ENCODE measurements at places on chromosomes 5 and 9.

GRCh38 chr9:104950838-104951237 lies 22.9 kb upstream of the ABCA1 start:
- peak; percentile 16 for DNase-seq

DNA sequence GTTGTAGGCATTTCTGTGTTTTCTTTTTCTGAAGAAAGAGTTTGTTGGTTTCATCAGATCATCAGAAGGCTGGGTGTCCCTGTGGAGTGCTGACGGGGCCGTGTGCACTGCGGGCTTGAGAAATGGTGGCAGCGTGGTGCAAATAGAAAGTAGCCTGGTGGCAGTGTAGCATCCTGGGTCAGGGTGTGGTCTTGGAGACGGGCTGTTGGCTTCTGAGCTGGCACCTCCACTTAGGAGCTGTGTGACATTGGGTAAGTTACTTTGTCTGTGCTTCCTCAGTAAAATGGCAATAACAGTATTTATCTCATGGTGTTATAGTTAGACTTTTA lies 10.0 kb upstream of the NDST1 start:
- peak; percentile 64 for DNase-seq

- no peak for DNase-seq
These were observed 651.6 kb downstream of the HTR1A start for GRCh38 chr5:63310644-63311043.

GRCh38 chr9:124852121-124852828 lies 985 bp upstream of the WDR38 start:
- DNase-seq, result no peak

- DNase-seq, result no peak
These were observed 8.1 kb downstream of the ARPC5L start for GRCh38 chr9:124869986-124870560.

- DNase-seq, result no peak
These were observed 10.2 kb downstream of the ZNF169 start for GRCh38 chr9:94269264-94269663.

DNA sequence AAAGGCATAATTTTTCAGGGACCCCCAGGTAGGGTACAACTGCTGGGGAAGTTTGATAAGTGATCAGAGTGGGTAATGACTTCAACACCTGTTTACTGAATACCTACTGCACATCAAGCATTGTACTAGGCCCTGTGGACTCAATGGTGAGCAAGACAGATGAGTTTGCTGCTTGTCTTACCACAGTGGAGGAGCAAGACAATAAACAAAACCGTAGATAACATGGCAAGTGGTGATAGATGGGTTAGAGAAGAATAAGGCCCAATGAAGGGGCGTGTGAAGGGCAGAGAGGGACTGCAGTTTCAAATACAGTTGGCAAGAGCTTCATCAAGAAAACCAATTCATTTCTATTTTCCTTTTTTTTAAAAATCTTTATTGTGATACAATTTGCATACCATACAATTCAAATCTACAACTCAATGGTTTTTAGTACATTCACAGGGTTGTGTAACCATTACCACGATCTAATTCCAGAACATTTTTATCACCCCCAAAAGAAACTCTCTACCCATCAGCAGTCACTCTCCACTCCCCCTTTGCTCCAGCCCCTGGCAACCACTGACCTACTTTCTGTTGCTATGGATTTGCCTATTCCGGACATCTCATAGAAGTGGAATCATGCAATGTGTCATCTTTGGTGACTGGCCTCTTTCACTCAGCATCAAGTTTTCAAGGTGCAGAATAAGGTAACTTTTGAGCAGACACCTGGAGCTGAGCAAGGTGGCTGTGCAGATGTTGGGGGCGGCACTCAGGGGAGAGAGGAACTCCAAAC lies 31.9 kb upstream of the HAND1 start:
- DNase-seq, result no peak

GRCh38 chr5:31617867-31618266 lies 21.1 kb upstream of the PDZD2 start:
- DNase-seq, result no peak

- DNase-seq, result peak; percentile 73
These were observed 6.3 kb upstream of the MXD3 start for GRCh38 chr5:177317959-177318377.

DNA sequence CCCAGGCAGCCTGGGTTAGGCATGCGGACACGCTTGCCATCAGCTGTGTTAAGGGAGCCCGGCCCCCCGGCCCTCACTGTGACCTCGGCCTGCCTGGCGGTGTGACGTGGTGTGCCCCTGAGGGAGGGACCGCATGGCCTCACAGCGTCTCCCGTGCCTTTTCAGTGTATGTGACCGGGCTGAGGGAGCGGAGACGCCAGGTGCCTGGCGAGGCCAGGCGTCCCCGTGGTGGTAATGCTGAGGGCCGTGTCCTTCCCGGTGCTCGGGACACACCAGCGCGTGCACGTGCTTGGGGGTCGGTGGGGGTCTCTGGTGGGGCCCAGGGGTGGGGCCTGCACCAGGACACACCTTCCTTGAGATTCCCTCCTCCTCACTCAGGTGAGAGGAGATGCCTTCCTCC lies 10.9 kb downstream of the RNU6ATAC start:
- no peak for DNase-seq

GRCh38 chr5:59117320-59117719 lies 534.4 kb downstream of the RAB3C start:
- DNase-seq, result no peak

DNA sequence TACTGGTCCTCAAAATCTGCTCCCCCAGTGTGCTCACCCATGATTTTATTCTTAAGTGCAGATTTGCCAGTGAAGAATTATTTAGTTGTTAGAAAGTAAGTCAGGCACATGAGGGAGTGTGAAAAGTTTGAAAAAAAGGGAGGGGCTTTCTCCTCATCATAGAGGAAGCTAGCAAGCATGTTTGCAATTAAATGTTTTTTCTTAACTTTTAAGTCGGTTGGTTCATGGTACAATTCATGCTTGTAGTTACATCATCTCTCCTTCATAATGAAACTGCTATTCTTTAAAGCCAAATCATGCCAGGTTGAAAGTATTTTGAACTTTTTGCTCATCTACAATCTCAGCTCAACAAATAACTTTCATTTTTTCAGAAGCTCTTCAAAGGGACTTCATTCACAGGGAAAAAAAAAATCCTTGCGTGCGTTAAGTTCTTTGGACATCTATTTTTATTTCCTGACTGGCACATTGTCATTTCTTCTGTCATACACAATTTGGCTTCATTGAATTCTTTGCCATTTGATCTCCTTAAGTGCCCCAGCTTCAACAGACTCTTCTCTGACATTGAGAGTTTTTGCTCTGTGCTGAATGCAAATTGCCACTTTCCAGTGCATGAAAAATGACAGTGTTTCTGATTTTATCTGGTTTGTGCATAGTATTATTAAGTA lies 456.9 kb downstream of the TMEM232 start:
- no peak for DNase-seq

GRCh38 chr5:16600946-16601345 lies 15.9 kb downstream of the RETREG1 start:
- DNase-seq, result no peak

- DNase-seq, result no peak
These were observed 61.3 kb upstream of the LRRTM2 start for GRCh38 chr5:138936225-138936967.

GRCh38 chr5:172490514-172491461 lies 36.5 kb upstream of the SH3PXD2B start:
- no peak for DNase-seq

- DNase-seq, result no peak
These were observed 106.6 kb downstream of the ARHGAP26 start for GRCh38 chr5:142876817-142877216.

DNA sequence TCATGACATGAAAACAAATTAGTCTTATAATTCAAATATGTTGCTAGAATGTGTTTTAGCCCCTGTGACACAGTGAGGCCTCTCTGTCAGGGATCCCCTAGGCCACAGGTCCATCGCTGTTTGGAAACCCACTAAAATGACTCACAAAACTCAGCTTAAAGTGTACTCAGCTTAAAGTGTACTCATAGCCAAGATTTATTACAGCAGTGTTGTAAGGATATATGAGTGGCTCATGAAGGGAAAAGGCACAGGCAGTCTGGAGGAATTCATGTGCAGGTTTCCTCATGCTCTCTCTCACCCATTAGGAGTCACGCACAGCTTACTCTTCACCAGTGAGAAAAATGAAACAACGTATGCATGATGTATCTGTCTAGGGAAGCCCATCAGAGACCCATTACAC lies 24.4 kb upstream of the TGFBI start:
- DNase-seq, result no peak

DNA sequence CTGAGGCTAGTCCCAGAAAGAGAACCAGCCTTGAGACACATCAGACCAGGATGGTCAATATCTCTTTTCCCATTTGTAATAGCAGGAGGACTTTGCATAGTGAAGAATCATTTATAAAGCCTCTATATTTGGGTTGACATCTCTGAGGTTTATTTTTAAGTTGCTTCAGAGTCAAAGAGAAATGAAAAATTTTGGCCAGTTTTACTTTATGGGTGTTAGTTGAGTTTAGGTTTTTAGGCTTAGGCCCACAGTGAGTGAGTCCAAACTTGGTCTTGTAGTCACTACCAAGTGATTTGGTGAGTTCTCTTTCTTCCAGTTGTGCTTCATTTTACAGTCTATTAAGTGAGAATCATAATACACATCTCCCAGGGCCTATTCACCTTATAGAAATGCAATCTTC lies 5.3 kb upstream of the MEF2C start:
- no peak for DNase-seq

DNA sequence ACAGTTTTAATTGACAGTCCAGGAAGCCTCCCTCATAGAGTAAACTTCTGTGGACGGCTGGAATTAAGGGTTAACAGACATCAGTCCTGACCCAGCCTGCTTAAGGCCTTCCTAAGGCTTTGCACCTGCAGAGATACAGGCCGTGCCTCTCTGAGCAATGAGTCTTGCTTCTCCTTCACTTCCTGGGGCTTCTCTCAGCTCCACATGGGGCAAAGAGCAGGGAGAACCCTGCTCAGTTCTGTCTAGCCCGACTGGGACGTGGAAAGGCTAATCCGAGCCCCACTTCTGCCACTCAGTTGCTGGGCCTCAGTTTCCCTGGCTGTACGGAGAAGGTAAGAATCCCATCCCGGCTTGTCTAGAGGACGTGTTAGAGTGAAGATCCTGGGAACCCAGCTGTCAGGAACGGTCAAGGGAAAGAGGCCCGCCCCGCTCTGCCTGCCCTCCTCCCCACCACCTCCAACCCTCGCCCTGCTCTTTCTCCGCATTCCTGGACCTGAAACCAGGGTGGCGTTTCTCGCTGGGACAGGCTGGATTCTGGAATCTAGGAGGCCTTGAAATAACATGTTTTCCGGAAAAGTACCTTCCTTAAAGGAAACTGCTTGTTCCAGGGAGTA lies 6.5 kb downstream of the SPAAR start:
- DNase-seq, result no peak

DNA sequence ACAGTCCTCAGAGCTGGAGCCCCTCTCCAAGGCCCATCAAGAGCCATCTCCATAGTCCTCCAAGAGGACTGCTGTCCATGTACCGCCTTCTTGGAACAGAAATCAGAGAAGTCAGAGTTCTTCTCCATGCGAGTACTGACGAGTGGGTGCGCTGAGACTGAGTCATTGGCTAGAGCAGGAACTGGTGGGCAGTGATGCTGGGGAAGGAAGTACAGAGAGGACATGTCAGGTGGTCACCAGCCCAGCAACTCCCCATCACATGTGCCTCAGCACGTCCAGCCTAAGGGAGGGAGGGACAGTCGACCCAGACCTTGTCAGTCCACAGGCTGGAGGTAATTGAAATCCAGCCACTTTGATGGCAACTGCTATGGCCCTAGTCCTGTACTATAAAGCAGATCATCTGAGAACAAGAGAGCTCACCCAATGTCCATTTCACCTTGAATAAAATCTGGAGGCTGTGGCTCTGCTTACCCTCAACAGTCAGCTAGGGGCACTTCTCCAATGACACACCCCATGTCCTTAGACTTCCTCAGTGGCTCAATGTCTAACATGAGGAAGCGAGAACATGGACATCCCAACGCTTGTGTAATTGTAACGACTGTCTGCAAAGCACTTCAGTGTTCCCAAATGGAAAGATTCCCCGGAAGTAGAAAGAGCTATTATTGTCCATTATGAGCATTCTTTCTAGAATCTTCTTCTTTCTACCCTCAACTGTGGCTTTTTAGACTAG lies 15.0 kb upstream of the FBP1 start:
- no peak for DNase-seq

DNA sequence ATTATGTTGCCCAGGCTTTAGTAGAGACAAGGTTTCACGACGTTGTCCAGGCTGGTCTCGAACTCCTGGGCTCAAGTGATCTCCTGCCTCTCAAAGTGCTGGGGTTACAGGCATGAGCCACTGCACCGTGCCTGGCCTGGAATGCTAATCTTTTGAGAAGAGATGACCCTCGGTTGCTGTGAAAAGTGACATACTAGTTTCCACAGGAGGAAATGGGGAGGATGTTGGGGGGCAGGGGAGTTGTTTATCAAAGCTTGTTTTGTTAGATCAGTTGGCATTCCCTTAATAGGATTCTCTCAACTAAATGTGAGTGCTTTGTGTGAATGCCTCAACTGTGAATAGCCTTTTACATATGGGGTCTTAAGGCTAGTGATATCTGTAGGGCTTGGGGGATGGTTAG lies 16.4 kb upstream of the MATR3 start:
- DNase-seq, result no peak

DNA sequence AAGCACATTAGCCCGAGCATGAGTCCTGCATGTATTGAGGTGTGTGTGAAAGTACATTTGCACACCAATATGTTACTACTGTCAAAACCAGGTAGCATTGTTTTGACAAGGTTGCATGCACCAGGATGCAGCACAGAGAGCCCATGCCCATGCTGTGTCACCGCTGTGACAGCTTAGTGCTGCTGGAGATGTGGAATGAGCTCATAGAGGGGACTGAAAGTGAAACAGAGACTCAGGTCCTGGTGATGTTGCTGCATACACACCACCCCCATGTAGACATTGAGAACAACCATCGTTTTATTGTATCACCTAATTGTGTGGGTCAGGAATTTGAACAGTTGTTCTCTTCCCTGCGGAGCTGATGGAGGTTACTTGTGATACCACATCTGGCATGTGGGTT lies 53.0 kb downstream of the GADD45G start:
- no peak for DNase-seq

DNA sequence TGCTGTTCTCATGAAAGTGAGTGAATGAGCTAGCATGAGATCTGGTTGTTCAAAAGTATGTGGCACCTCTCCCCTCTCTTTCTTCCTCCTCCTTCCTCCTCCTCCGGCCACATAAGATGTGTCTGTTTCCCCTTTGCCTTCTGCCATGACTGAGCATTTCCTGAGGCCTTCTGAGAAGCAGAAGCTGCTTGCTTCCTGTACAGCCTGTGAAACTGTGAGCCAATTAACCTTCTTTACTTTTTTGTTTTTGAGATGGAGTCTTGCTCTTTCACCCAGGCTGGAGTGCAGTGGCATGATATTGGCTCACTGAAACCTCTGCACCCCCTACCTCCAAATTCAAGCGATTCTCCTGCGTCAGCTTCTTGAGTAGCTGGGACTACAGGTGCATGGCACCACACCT lies 6.1 kb downstream of the S100Z start:
- no peak for DNase-seq
